IPS DF 6.9 (cell line): ENCODE measurements at places on chromosomes 4 and X.

GRCh38 chr4:130154901-130155300 lies 1058.9 kb downstream of the C4orf33 start:
- no peak overlapping the region for H3K27ac ChIP-seq
- no peaks in the 10 kb centered on the region for H3K4me1 ChIP-seq
- H3K4me3 ChIP-seq: no peak overlapping the region
- H3K27me3 ChIP-seq: no peaks in the 10 kb centered on the region

GRCh38 chrX:16067886-16068515 lies 55.4 kb upstream of the GRPR start:
- H3K27ac ChIP-seq: no peak overlapping the region
- H3K4me1 ChIP-seq: no peaks in the 10 kb centered on the region
- no peak overlapping the region for H3K4me3 ChIP-seq
- no peaks in the 10 kb centered on the region for H3K36me3 ChIP-seq
- H3K27me3 ChIP-seq: no peaks in the 10 kb centered on the region
- no peak for DNase-seq

- H3K4me3 ChIP-seq: peak overlapping the region; percentile 96; the same call in 1 of the 2 replicates
- peaks cover 5% of the 10 kb centered on the region; the same call in 1 of the 2 replicates for H3K4me1 ChIP-seq
- H3K27ac ChIP-seq: no peak overlapping the region
- H3K27me3 ChIP-seq: peaks cover 5% of the 10 kb centered on the region; the same call in 1 of the 2 replicates
- peaks cover 10% of the 10 kb centered on the region; the same call in 1 of the 2 replicates for H3K36me3 ChIP-seq
Observed at GRCh38 chr4:153787061-153787560, 1.8 kb downstream of the SFRP2 start.

DNA sequence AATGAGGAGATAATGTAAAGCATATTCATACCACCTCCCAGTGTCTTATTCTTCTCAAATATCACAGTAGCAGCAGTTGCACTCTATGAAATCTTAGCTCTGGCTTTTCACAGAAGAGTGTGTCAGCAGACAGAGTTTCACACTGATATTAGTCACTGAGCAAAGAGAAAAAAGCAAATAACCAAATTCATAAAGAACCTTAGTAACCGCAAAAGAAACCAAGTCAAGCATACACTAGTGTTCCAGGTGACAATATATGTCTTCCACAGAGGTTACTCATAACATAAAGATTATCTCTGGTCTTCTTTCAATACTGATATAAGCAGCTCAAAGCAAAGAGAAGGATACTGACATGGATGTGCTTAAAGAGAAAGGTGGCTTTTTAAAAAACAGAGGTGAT lies 181.7 kb upstream of the EDNRA start:
- H3K4me3 ChIP-seq: no peak overlapping the region
- H3K36me3 ChIP-seq: no peaks in the 10 kb centered on the region
- no peaks in the 10 kb centered on the region for H3K4me1 ChIP-seq

DNA sequence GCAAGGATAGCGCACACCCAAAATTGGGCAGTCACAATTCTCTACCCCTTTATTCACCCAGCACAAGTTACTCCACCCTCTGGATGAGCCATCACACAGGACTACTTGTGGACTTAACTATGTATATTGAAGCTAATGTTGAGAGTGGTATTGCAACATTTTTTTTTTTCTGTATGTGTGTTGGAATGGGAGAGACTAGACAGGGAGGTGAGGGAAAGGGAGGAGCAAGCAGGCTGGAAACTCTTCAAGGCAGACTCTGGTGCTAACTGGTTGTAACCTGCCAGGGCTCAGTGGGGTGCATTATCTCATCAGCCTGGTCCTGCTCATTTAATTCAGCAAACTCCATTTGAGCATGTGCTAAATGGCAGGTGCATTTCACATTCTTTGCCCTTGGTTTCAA lies 18.4 kb upstream of the CWH43 start:
- no peak for DNase-seq
- no peak overlapping the region for H3K4me3 ChIP-seq
- no peak overlapping the region for H3K27ac ChIP-seq
- no peaks in the 10 kb centered on the region for H3K27me3 ChIP-seq
- no peaks in the 10 kb centered on the region for H3K4me1 ChIP-seq

GRCh38 chr4:174111422-174111821 lies 172.0 kb downstream of the FBXO8 start:
- H3K36me3 ChIP-seq: no peaks in the 10 kb centered on the region
- DNase-seq: no peak

GRCh38 chrX:134484039-134484438 lies 24.1 kb downstream of the HPRT1 start:
- DNase-seq: no peak
- no peak overlapping the region for H3K4me3 ChIP-seq
- H3K36me3 ChIP-seq: no peaks in the 10 kb centered on the region
- no peaks in the 10 kb centered on the region for H3K27me3 ChIP-seq
- no peaks in the 10 kb centered on the region for H3K4me1 ChIP-seq

- no peak overlapping the region for H3K4me3 ChIP-seq
- H3K27ac ChIP-seq: no peak overlapping the region
- no peaks in the 10 kb centered on the region for H3K36me3 ChIP-seq
- no peaks in the 10 kb centered on the region for H3K27me3 ChIP-seq
- DNase-seq: no peak
Observed at GRCh38 chr4:165709973-165710526, 163.0 kb upstream of the TLL1 start.

DNA sequence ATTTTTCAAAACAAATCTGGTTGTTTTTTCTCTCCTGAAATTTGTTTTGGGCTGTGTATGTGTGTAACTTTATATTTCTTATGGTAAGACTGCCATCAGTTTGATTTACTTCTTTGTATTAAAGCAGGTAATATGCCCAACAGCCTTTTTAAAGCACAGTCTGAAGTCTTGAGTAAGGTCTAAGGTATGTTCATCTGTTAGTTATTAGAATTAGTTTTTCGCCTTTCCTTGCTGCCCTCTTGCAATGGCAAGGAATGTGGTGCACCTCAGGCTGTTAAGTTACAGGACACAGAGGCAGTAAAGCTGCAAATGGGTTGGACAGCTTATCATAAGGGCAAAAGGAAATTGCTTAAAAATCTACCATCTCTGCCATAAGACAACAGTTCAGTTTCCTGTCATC lies 71.8 kb downstream of the METTL14 start:
- DNase-seq: no peak
- no peaks in the 10 kb centered on the region for H3K27me3 ChIP-seq
- no peak overlapping the region for H3K4me3 ChIP-seq
- no peaks in the 10 kb centered on the region for H3K4me1 ChIP-seq

DNA sequence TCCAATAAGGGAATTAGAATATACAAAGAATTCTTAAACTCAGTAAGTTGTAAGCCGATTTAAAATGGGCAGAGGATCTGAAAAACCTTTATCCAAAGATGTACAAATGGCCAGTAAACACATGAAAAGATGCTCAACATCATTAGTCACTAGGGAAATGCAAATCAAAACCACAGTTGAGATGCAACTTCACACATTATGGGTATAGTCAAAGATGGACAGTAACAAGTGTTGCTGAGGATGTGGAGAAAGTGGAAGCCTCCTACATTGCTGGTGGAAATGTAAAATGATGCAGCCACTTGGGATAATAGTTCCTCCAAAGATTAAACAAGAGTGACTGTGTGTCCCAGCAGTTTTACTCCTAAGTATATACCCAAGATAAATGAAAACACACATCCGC lies 32.6 kb downstream of the RS1 start:
- H3K4me1 ChIP-seq: no peaks in the 10 kb centered on the region
- no peak overlapping the region for H3K4me3 ChIP-seq
- no peak for DNase-seq
- H3K36me3 ChIP-seq: no peaks in the 10 kb centered on the region
- H3K27me3 ChIP-seq: no peaks in the 10 kb centered on the region

GRCh38 chr4:1516881-1517480 lies 110.7 kb upstream of the NKX1-1 start:
- no peak for DNase-seq
- H3K27ac ChIP-seq: no peak overlapping the region
- H3K27me3 ChIP-seq: no peaks in the 10 kb centered on the region
- no peaks in the 10 kb centered on the region for H3K36me3 ChIP-seq
- H3K4me1 ChIP-seq: no peaks in the 10 kb centered on the region; the same call in 1 of the 2 replicates

DNA sequence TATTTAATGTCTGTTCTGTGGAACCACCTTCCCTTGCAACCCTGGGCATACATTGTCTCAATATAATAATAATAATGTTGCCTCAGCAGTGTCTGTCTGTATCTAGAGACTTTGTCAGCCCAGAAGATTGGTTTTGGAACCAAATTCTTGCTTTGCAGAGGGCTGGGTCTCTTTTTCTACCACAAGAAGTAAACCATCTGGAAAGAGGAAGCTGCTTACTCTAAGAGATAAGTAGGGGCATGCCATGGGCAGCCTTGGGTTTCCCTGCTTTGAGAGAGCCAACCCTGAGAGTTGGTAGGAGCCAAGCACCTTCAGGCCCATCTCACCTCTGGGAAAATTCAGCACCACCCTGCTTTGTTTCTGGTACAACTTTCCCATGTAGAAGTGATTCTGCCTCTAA lies 27.0 kb downstream of the TMEM31 start:
- H3K36me3 ChIP-seq: no peaks in the 10 kb centered on the region
- no peaks in the 10 kb centered on the region for H3K27me3 ChIP-seq
- no peak for DNase-seq
- H3K4me3 ChIP-seq: no peak overlapping the region
- H3K4me1 ChIP-seq: peaks cover 2% of the 10 kb centered on the region; the same call in 1 of the 2 replicates

DNA sequence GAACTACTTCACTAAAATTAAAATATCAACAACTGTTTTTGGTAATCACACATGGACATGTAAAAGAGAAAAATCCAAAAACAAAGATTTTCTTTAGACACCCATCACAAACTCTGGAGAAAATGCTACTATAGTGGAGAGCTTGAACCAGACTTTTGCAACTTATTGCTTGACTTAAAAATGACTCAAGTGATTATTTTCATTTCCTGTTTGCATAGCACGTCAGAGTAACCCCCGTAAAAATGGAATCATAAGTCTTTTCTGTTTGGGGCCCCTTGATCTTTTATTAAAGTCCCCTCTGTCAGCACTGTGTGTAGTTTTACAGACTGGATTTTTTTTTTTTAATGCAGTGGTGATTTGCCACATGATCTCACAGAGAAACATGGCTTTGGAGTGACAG lies 79.5 kb downstream of the PRKG2 start:
- no peaks in the 10 kb centered on the region for H3K4me1 ChIP-seq
- no peaks in the 10 kb centered on the region for H3K36me3 ChIP-seq
- no peak overlapping the region for H3K4me3 ChIP-seq
- no peak for DNase-seq
- H3K27me3 ChIP-seq: no peaks in the 10 kb centered on the region

DNA sequence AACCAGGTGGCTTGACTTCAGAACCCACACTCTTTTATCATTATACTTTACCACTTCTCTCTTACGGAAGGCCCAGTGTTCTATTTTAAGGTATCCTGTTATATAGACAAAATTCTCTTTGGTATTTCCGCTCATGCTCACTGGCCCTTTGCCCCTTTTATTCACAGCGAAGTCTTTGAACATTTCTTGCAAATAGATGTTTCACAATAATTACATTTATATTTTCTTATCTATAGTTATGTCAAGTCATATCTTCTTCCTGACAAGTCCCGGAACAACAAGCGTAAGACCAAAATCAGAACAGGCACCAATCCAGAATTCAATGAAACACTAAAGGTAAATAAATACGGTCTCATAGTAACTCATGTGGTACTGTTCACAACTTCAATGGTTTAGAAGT lies 102.0 kb downstream of the SYTL5 start:
- no peaks in the 10 kb centered on the region for H3K36me3 ChIP-seq
- no peaks in the 10 kb centered on the region for H3K27me3 ChIP-seq
- no peak for DNase-seq

DNA sequence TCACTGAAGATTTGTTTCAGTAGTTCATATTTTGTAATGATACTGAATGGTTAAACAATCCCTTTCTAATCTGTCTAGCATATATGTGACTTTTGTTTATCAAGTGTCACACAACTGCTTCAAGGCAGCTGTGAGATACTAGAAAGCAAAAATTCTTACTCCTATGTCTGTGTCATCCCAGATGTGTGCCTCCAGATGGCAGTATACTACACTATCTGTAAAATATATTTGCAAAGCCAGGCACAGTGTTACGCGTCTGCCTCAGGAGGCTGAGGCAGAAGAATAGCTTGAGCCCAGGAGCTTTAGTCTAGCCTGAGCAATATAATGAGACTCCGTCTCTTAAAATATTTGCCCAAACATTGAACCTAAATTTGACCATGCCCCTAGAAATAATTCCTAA lies 4.0 kb downstream of the NUDT10 start:
- no peak overlapping the region for H3K27ac ChIP-seq
- no peak overlapping the region for H3K4me3 ChIP-seq
- H3K27me3 ChIP-seq: no peaks in the 10 kb centered on the region

- H3K36me3 ChIP-seq: no peaks in the 10 kb centered on the region
- no peak overlapping the region for H3K4me3 ChIP-seq
- H3K4me1 ChIP-seq: no peaks in the 10 kb centered on the region
Observed at GRCh38 chr4:179196511-179196910, 1754.3 kb upstream of the AGA start.

GRCh38 chr4:66667249-66667648 lies 878.1 kb downstream of the CENPC start:
- no peak for DNase-seq
- H3K36me3 ChIP-seq: no peaks in the 10 kb centered on the region

DNA sequence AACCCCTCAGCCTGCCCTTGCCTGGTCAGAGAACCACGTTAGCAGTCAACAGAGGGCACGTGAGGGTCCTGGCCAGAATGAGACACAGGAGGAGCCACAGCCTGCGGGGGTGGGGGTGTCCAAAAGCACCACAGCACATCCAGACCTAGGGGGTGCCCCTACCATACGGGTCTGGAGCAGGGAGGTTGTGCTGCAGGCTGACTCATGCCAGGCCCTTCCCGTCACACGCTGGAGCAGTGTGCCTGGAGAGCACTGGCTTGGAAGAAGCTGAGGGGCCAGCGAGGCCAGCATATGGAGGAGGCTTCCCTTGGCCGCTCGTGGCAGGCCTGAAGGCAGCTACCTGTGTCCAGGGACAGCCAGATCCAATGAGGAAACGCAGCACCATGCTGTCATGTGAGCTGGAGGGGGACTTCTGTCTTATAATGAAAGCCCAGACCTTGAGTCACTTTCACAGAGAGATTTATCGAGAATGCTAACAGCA lies 1.5 kb upstream of the IRAK1 start:
- H3K27ac ChIP-seq: no peak overlapping the region
- H3K36me3 ChIP-seq: no peaks in the 10 kb centered on the region; the same call in 1 of the 2 replicates
- no peak overlapping the region for H3K4me3 ChIP-seq
- DNase-seq: no peak
- H3K27me3 ChIP-seq: no peaks in the 10 kb centered on the region

GRCh38 chr4:168308912-168309311 lies 9.6 kb downstream of the DDX60 start:
- H3K36me3 ChIP-seq: no peaks in the 10 kb centered on the region
- no peaks in the 10 kb centered on the region for H3K27me3 ChIP-seq
- DNase-seq: no peak
- peaks cover under 1% of the 10 kb centered on the region; the same call in 1 of the 2 replicates for H3K4me1 ChIP-seq

- no peaks in the 10 kb centered on the region for H3K4me1 ChIP-seq
- H3K27ac ChIP-seq: no peak overlapping the region
- no peak for DNase-seq
- H3K4me3 ChIP-seq: no peak overlapping the region
- no peaks in the 10 kb centered on the region for H3K27me3 ChIP-seq
- H3K36me3 ChIP-seq: no peaks in the 10 kb centered on the region
Observed at GRCh38 chr4:48575964-48576363, 85.9 kb downstream of the ZAR1 start.

DNA sequence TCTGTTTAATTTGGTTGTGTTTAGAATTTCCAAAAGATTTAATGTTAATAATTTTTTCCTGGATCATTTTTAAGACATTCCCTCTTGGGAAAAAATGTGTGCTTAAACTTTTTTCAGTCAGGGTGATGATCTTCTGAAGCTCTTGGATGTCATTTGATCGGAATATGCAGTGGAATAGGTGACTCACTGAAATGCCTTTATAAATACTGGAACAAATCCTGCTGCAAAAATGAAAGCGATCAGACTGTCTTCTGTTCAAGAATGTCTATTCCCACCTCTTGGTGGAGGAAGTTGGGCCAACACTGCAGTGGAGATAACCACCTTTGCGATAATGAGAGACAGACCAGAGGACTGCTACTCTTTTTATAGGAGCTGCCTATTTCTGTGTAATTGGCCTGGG lies 46.7 kb downstream of the LARP1B start:
- no peak overlapping the region for H3K4me3 ChIP-seq
- no peak for DNase-seq
- H3K27ac ChIP-seq: no peak overlapping the region
- no peaks in the 10 kb centered on the region for H3K4me1 ChIP-seq
